ENCODE measurements at places on chromosomes 6 and 20.

DNA sequence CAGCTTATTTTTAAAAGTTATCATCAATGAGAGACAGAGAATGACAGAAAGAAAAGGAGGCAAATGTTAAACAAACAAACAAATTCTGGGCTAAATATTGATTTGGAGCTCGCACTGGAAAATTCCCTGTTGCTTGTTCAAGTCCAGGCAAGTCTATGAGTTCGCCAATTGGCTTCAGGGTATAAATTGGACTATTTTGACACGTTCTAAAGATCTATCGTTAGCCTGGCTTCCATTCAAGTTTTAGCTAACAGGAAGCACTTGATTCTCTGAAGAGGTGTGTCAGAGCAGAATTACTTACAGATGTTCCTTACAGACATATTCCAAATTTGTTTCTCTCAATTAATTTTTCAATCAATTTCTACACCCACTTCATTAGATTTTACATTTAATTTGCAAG is 15.8 kb upstream of the RFPL4B start:
- DNase-seq = no peak

DNA sequence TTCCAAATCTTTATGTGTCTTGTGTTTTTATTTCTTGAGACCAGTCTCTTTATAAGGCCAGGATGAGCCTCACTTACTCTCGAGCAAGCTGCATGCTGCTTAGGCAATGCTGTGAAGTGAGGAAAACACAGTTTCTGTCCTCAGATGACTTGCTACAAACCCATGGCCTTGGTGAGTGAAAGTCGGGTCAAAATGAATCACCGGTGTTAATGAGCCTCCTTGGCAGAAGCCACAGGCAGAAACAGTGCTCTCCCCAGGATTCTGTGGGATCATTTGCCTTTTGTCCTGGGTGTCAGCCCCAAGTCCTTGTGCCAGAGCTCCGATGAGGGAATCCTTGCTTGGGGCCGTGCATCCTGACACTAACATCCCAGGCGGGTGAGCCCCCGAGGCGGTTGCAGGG is 482.5 kb downstream of the QKI start:
- DNase-seq = no peak

- no peak for DNase-seq
These were observed 305.4 kb downstream of the UTRN start for GRCh38 chr6:144590532-144590931.

- no peak for DNase-seq
These were observed 179.5 kb downstream of the CDH26 start for GRCh38 chr20:60137657-60138245.

- DNase-seq = no peak
These were observed 49.7 kb upstream of the IL20RA start for GRCh38 chr6:137094411-137095008.
